ENCODE measurements at places on chromosomes 7 and 10.

- peak; percentile 7 for DNase-seq
Observed at GRCh38 chr7:69412331-69413146, 185.7 kb upstream of the AUTS2 start.

DNA sequence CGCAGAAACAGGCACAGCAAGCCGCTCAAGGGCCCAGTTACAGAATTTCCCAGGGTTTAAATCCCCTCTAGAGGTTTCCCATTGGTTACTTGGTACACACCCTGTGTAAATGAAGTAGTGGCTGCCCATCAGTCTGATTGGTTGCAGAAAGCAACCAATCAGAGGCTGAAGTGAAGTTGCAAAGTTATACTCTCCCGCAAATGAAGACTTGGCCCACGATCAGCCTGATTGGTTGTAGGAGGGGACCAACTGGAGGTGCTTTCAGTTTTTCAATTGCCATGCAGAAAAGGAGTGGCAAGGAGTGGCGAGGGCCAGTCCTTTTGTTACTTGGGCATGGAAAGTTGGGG, 909.2 kb upstream of the AUTS2 start:
- no peak for DNase-seq

DNA sequence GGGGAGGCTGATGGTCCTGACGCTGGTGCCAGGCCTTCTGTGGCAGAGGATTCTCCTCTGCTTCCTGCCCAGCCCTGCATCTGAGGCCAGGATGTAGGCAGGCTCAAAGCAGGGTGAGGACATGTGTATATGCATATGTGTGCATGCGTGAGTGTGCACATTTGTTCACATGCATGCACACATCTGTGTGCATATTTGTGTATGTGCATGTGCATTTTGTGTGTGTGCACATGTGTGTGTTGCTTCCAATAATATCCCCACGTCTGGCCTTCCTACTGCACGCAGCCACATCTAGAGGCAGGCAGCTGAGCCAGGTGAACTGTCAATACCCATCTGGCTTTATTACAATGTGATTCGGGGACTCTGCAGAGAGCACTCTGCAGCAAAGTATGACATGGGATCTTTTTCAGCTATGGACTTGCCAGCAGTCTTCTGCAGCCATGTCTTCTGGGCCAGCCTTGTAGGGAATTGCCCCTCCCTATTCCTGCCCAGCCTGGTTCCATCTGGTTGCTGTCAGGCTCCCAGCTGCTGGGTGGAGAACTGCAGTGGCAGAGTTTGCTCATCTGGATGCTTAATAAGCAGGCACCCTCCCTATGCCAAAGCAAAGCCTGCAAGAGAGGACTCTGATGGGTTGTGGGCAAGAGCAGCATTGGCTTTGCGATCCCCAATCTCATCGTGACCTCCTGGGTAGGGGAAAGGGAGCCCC, 140.7 kb downstream of the PFKFB3 start:
- no peak for DNase-seq

DNA sequence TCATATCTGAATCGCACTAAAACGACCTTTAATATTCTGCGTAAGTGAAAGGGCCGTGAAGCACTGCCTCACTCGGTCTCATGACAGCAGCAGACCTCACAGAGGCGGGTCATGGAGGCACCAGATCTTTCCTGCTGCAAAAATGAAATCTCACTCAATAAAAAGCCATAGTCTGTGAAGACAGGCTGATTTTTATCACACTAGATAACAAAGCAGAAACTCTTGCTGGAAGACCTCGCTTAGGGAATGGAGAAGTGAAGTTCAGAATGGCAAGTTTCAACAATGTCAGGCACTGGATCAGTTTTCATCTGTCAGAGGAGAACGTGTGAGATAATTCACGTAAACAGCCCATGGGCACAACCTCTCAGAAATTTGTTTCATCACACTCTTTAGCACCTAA, 8.0 kb downstream of the SEPHS1 start:
- DNase-seq, result no peak

DNA sequence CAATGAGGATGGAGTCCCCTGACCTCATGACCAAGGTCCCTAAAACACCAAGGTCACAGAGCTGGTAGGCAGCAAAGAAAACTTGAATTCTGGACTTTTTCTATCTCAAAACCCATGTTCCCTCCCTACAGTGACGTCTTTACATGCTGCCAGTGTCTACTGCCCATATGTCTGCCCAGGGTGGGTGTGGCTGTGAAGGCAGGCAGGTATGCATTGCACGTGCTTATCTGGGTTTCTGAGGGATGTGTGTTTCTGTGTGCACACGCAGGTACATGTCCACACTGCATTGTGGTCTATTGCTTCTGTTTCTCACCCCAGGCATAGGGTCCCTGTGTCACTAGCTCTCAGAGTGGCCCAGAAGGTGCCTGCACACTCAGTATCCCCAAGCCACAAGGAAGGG, 13.5 kb downstream of the ATP6V1F start:
- no peak for DNase-seq

GRCh38 chr10:110600487-110601101, 33.1 kb downstream of the SMC3 start:
- no peak for DNase-seq

DNA sequence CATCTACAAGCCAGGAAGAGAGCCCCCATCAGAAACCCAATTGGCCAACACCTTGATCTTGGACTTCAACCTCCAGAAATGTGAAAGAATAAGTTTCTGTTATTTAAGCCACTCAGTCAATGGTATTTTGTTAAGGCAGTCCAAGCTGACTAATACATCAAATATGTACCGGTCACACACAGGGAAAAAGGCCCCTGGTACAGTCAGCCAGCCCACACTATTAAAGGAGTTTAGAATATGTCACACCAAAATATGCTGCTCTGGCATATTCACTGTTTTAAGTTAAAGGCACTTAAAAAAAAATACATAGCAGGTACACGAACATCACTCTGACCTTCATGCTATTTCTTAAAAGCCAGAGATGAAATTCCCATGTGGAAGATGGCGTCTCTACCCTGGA, 15.2 kb upstream of the CDCA7L start:
- no peak for DNase-seq

DNA sequence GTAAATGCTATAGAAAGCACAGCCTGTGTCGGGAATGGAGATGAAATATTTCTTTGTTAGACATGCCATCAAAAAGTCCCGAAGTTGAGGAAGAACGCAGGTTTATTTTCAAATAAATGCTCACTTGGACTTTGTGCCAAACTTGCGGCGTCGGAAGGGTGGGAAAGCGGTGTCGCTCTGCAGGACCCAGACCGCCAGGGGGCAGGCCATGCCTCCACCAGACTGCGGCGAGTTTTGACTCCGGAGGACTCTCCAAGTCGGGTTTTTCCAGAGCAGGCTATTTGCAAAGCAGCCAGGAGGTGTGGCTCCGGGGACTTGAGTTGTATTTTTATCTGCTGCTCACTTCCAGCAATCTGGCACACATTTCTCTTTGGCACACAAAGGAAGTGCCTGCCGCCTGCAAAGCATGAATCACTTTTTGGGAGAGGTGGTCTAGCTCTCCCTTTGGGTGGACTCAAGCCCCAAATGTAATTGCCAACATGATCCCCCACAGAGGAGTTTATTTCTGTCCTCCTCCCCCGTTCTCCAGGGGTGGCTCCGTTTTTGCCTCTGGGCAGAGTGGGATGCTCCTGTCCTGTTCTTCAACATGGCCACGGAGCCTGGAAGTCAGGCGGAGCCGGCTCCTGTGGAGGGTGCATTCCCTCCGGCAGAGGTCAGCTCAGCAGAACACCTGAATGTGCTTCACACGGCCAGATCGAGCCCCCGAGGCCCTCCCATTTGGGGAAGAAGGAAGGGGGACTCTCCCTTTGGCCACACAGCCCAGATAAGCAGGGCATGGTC, 82.3 kb upstream of the GPR26 start:
- peak; percentile 52 for DNase-seq

DNA sequence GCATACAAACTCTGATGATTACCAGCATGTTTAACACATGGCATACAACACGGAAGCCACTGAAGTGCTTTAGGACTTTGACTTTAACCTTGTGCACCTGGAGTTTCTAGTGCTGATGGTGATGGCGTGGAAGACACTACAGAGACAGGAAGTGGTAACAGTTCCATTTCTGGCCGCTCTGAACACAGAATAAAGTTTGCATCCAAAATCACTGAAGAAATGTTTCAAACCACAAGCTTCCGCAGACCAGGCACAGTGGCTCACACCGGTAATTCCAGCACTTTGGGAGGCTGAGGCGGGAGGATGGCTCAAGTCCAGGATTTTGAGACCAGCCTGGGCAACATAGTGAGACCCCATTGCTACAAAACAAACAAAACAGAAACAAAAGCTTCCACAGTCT, 40.3 kb upstream of the TNPO3 start:
- DNase-seq, result no peak

- no peak for DNase-seq
Observed at GRCh38 chr7:98212532-98213041, 1.3 kb downstream of the BHLHA15 start.

GRCh38 chr10:96610817-96611216, 24.0 kb upstream of the TM9SF3 start:
- no peak for DNase-seq

DNA sequence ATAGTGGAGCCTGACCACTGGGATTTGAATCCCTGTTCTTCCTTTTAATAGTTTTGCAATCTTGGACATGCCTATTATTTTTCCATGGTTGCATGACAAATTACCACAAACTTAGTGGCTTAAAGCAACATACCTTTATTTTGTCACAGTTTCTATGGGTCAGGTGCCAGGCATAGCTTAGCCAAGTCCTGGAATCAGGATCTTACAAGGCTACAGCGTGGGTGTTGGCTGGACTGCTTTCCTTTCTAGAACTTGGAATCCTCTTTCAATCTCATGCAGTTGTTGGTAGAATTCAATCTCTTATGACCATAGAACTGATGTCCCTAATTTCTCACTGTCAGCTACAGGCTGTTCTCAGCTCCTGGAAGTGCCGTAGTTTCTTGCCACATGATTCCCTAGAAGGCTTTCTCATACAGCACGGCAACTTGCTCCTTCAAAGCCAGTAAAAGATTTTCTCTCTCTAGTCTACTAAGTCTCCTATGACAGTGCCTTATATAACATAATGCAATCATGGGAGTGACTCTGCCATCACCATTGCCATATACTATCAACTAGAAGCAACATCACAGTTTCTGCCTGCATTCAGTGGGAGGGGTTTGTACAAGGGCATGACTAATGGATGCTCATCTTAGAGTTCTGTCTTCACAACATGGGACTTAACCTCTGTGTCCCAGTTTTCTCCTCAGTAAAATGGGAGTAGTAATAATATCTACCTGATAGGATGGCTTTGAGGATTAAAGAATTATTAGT, 243.4 kb upstream of the FZD1 start:
- DNase-seq, result no peak

GRCh38 chr7:26372249-26372648, 80.6 kb downstream of the SNX10 start:
- DNase-seq, result no peak

- no peak for DNase-seq
Observed at GRCh38 chr10:113516061-113516460, 36.8 kb upstream of the HABP2 start.

DNA sequence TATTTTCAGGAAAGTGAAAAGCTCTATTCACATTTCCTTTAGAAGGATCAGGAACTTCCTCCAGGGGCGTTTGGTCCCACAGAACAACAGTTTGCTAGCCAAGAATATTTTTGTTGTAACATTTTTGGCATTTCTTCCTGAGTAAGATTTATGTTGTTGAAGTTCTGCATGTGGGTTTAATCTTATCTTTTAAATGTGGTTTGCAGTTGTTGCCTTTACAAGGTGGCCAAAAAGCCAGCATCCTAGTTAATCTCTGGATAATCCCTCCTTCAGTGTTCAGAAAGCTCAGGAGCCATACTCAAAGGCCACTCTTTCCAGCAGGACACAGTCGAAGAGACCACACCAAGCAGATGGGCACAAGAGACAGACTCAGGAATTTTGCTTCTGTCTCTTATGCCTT, 30.0 kb downstream of the SLC26A4 start:
- no peak for DNase-seq

DNA sequence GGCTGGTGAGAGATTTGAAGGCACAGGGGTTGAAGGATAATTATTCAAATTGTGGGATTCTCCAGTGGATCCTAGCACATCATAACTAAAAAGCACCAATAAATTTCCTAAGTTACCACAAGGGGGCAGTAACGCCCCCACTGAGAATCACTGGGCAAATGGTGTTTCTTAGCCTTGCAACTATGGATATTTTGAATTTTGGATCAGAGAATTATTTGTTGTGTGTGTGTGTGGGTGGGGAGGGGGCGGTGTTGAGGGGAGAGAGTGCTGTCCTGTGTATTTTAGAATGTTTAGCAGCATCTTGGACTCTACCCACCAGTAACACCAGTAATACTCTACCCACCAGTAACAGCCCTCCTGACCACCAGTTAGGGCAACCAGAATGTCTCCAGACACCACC, 63.3 kb upstream of the PRKG1 start:
- DNase-seq, result no peak
